ENCODE measurements at places on chromosomes 3 and 15.
A peak's percentile ranks its signal among the peaks of the same experiment; 100 is the strongest.

- DNase-seq, result no peak
These were observed 54.2 kb upstream of the CHST2 start for GRCh38 chr3:143065364-143065763.

DNA sequence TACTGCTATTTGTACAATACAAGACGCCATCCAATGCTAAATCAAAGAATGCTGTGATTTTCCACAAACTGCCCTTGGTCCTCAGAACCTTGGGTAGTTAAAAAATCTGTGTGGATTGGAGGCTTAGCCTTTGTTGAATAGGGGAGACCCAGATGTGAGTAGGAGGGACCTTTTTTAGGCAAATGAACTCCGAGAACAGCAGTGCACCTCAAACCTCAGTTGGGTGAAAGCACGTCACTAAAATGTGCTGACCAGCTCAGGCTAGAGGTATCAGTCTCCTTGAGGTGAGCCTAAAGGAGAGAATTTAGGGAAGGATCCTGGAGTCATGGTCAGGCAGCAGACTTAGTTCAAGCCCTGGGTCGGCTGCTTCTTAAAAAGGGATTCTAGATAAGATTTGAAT is 200.7 kb downstream of the SOX2 start:
- DNase-seq, result no peak

DNA sequence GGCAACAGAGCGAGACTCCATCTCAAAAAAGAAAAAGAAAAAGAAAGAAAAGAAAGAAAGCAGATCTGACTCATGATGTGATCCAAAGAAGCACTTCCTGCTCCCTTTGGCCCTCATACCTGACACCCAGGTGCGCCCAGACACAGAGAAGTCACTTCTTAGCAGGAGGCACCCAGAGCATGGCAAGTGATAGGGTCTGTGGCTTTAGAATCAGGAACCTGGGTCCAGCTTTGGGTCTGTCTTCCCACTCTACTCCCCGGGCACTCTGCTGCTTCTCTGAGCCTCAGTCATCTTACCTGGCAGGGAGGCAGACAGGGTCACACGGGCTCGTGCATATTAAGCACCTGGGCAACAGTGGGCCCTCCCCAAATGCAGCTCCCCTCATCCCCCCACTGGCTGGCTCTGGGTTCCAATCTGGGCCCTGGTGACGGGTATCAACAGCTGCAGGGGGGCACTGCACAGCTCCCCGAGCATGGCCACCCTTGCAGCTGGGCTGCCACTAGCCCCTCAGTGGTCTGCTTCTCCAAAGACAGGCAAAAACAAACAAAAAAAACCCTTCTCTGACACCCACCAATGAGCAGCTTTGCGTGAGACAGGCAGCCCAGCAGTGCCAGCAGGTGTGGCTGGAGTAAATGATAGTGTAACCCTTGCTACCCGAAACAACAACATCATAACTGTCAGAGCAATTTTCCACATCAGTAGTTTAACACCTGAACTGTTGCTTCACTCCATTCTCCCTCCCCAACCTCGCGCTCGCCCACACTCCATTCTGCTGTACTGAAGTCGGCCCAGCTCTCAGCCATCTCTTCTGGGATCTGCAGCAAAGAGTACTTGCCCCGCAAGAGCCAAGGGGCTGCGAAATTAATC is 99.8 kb downstream of the MEGF11 start:
- DNase-seq, result no peak

DNA sequence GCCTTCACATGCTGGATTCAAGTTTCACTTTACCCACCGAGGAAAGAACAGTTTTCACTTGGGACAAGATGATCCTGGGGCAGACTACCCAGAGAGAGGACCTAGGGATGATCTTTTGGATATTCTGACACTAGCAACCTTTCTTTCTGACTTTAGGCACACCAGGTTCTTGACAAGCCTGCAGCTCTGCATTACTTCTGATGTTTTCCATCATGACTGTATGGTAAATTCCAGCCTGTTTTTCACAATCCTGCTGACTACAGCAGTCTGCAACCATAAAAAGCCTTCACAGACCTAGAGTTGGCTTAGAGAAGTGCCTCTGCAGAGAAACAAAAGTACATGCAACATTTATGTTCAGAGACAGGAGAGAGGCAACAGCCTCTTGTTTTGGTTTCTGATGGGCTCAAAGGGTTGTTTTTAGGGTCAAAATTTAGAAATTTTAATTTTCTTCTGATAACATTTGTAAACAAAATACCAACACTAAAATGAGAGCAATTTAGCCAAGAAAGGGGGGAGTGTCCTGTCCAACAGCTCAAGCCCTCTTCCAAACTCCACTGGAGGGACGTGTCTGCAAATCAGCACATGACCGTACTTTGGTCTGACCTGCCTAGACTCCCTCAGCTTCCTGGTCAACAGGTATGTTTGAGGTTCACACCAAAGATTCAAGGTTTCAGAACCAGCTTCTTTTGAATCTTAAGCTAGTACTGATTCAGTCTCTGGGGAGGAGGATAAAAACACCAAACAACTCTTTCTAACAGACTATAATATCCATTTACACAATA is 799 bp downstream of the ABI3BP start:
- DNase-seq, result no peak

GRCh38 chr15:94478763-94479162 is 247.4 kb downstream of the MCTP2 start:
- no peak for DNase-seq

GRCh38 chr15:52039925-52040781 is 21.1 kb downstream of the MAPK6 start:
- DNase-seq, result peak; percentile 52
